ENCODE measurements at places on chromosomes 16 and 17. TPM values are rescaled to one million over a fixed set of nuclear protein-coding genes. Genes with fewer than 3 reads are reported as not detected.

- no peaks in the 10 kb centered on the region for H3K36me3 ChIP-seq
- no peak overlapping the region for H3K4me3 ChIP-seq
- DNase-seq: no peak
Observed at GRCh38 chr17:27978689-27979175, 63.7 kb upstream of the NLK start.

DNA sequence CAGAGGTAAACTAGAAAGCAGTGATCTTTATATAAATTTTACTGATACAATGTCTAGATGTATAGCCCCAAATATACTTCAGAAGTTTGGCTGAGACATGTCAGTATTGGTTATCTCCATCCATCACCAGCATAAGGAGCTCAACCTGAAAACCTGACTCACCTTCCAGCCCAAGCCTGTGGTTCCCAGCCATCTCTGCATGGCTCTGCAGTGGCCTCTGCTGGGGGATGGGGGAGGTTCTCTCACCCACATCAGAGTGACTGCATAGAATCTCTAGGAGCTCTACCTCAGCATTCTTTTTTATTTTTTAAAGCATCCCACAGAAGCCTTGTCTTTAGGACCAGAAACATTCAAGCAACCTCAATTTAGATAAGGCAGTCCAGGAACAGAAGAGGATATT, 27.3 kb downstream of the USP7 start:
- no peak overlapping the region for H3K4me3 ChIP-seq
- H3K4me1 ChIP-seq: peaks cover 33% of the 10 kb centered on the region
- H3K27ac ChIP-seq: no peak overlapping the region
- no peaks in the 10 kb centered on the region for H3K36me3 ChIP-seq

GRCh38 chr16:72055911-72056310, 1.6 kb downstream of the HP start:
- H3K27ac ChIP-seq: no peak overlapping the region
- H3K4me3 ChIP-seq: no peak overlapping the region
- no peaks in the 10 kb centered on the region for H3K36me3 ChIP-seq
- DNase-seq: no peak
- peaks cover 10% of the 10 kb centered on the region for H3K4me1 ChIP-seq
- no peaks in the 10 kb centered on the region for H3K27me3 ChIP-seq

GRCh38 chr16:85853547-85854545, 45.1 kb upstream of the IRF8 start:
- no peaks in the 10 kb centered on the region for H3K36me3 ChIP-seq
- H3K27ac ChIP-seq: no peak overlapping the region
- no peaks in the 10 kb centered on the region for H3K4me1 ChIP-seq
- DNase-seq: no peak

- no peak overlapping the region for H3K27ac ChIP-seq
- H3K36me3 ChIP-seq: peaks cover 9% of the 10 kb centered on the region
- no peak for DNase-seq
- H3K4me1 ChIP-seq: no peaks in the 10 kb centered on the region
- no peaks in the 10 kb centered on the region for H3K27me3 ChIP-seq
Observed at GRCh38 chr16:3295783-3296182, 9.4 kb downstream of the TIGD7 start.

Gene ZNF750
- 5.6 TPM for total RNA-seq

Gene CD19
- not detected for total RNA-seq

Gene SMIM22
- 23.3 TPM for total RNA-seq

DNA sequence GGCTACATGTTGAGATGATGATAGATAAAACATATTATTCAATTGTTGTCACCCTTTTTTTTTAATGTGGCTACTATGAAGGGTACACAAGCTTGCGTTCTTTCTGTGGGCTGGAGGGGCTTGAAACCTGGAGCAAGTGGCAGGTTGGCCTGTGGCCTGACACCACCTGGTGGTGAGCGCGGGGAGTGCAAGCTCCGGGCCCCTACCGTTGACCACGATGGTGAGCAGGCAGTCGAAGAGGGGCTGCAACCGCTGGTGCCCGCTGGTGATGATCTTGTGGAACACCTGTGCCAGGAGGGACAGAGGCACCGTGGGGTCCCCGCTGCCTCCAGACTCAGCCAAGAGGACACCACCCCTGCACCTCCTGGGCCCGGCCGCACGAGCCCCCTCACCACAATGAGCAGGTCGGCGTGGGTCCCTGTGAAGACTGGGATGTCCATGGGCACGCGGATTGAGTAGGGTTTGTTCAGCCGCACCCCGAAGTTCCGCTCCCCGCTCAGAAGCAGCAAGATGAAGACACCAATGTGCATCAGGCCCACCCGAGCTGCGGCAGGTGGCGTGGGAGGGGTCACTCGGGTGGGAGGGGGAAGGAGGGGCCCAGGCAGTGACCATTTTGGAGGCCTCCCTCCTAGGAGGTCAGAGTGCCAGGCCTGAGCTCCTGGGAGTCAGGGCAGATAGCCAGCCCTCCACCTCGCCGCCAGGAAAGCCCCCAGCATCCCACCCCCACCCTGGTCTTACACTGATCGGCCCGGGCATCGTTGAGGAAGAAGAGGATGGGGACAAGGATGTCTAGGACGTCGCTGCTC, 14.4 kb downstream of the HID1 start:
- peaks cover 4% of the 10 kb centered on the region for H3K36me3 ChIP-seq
- H3K27me3 ChIP-seq: no peaks in the 10 kb centered on the region
- H3K4me1 ChIP-seq: peaks cover 4% of the 10 kb centered on the region

Gene LYRM9
- total RNA-seq: 9.0 TPM

Gene ZNF319
- 10.6 TPM for total RNA-seq

DNA sequence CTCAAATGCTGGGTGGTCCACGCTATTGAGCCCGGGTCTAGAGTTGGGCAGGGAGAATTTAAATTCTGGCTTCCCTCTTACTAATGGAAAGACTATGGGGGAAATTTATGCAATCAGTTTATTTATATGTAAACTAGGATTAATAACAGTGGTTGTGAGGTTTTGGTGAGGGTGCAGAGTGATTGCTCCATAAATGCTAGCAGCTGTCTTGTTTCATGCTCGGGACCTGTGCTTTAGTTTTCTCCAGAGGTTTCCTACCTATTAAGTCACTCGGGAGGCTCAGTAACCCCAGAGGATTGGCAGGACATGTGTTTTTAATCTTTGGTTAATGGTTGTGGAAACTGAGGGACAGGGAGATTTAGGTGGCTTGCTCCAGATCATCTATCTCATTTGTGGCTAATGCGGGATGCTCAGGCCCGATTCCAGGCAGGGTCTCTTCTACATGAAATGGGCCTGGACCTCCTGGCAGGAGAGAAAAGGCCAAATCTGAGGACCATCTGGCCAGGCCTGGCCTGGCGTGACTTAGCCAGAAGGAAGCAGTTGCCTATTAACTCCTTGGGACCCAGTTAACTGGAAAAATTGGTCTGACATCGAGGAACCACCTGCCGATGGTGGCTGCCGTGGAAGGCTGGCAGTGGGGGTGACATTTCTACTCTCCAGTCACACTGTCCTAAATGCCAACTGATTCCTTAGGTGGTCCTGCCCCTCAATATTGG, 2.1 kb downstream of the PRCD start:
- no peaks in the 10 kb centered on the region for H3K36me3 ChIP-seq
- H3K27ac ChIP-seq: no peak overlapping the region
- H3K4me1 ChIP-seq: peaks cover 57% of the 10 kb centered on the region

GRCh38 chr16:79121906-79122305, 478.6 kb downstream of the MAF start:
- H3K4me3 ChIP-seq: no peak overlapping the region
- no peak overlapping the region for H3K27ac ChIP-seq
- DNase-seq: no peak
- no peaks in the 10 kb centered on the region for H3K36me3 ChIP-seq

- H3K27me3 ChIP-seq: no peaks in the 10 kb centered on the region
- H3K27ac ChIP-seq: no peak overlapping the region
- H3K36me3 ChIP-seq: no peaks in the 10 kb centered on the region
- H3K4me1 ChIP-seq: no peaks in the 10 kb centered on the region
- DNase-seq: no peak
- no peak overlapping the region for H3K4me3 ChIP-seq
Observed at GRCh38 chr16:11217651-11218603, 38.1 kb downstream of the SOCS1 start.

- H3K4me3 ChIP-seq: peak overlapping the region; percentile 72
- DNase-seq: peak; percentile 76
Observed at GRCh38 chr17:38705803-38706504, 881 bp downstream of the MLLT6 start.

DNA sequence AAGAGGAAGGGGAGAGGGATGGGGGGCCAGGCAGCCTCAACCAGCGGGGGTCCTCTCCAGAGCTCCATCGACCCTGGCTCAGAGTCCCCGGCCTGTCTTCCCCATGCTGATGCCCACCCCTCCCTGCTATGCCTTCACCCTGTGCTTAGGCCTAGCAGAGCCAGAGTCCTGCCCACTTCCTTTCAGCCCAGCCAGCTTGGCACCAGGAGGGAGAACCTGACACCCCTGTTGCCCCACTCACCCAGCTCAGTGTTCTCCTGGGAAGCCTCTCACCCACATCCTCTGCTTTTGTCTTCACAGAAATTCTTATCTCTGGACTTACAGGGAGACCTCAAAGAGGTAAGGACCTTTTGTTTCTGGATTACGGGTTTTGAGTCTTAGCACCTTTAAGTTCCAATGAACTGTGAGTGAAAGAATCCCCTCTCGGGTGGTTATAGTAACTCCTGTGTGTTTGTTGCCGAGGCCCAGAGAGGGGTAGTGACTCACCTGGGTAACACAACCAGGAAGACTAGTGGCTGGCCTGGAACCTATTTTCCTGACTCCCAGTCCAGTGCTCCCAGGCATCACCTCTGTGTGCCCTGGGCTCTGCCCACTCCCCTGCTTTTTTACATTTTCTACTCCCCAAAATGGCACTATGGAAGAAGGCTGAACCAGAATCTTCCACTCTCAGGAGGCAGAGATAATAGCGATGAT, 53.3 kb downstream of the CES1 start:
- DNase-seq: no peak
- H3K36me3 ChIP-seq: no peaks in the 10 kb centered on the region

Gene P3H4
- total RNA-seq: 9.5 TPM

DNA sequence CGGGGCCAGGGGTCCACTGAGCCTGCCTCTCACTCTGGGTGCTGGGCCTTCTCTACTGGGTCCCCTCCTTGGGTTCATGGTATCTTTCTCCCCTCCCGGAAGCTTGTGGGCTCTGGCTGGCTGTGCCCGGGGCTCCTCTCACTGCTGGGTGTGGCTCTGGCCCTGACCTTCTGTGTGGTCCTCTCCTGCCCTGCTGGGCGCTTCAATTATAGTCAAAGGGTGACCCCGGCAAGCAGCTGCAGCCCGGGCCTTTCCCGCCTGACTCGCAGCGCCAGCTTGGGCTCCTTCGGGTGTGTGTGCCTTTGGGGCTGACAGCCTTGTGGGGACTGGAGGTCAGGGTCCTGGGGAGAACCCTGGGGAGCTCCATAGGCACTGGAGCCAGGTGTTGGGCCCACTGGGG, 54.2 kb upstream of the PVALEF start:
- no peak for DNase-seq
- H3K27ac ChIP-seq: no peak overlapping the region
- no peaks in the 10 kb centered on the region for H3K4me1 ChIP-seq
- H3K36me3 ChIP-seq: peaks cover 36% of the 10 kb centered on the region

GRCh38 chr16:69112285-69113129, 7.1 kb downstream of the HAS3 start:
- no peaks in the 10 kb centered on the region for H3K27me3 ChIP-seq
- H3K27ac ChIP-seq: no peak overlapping the region
- H3K36me3 ChIP-seq: peaks cover 53% of the 10 kb centered on the region
- no peak overlapping the region for H3K4me3 ChIP-seq
- DNase-seq: peak; percentile 82

DNA sequence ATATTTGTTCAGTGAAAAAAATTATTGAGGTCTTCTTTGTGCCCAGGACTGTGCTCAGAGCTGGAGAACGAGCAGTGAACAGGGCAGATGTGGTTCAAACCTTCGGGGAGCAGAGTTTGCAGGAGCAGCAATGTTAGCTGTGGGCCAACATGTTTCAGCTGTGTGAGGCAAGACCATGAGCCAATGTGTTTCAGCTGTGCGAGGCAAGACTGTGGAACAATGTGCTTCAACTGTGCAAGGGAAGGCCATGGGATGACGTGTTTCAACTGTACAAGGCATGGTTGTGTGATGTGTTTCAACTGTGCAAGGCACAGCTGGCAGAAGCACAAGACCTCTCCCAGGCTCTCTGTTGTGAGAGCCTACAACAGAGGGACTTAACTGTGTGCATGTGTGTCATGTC, 35.2 kb upstream of the SDK2 start:
- no peaks in the 10 kb centered on the region for H3K27me3 ChIP-seq
- no peak for DNase-seq
- H3K36me3 ChIP-seq: no peaks in the 10 kb centered on the region
- no peak overlapping the region for H3K4me3 ChIP-seq
- no peaks in the 10 kb centered on the region for H3K4me1 ChIP-seq
- no peak overlapping the region for H3K27ac ChIP-seq

- no peak overlapping the region for H3K4me3 ChIP-seq
- DNase-seq: no peak
- H3K36me3 ChIP-seq: no peaks in the 10 kb centered on the region
- H3K27me3 ChIP-seq: peaks cover 58% of the 10 kb centered on the region
- H3K4me1 ChIP-seq: no peaks in the 10 kb centered on the region
Observed at GRCh38 chr16:2955438-2955778, 8.7 kb upstream of the KREMEN2 start.

- H3K4me1 ChIP-seq: no peaks in the 10 kb centered on the region
- DNase-seq: no peak
- H3K27ac ChIP-seq: no peak overlapping the region
- H3K27me3 ChIP-seq: no peaks in the 10 kb centered on the region
- H3K36me3 ChIP-seq: no peaks in the 10 kb centered on the region
Observed at GRCh38 chr17:22411185-22411784, 719.0 kb downstream of the KCNJ18 start.

DNA sequence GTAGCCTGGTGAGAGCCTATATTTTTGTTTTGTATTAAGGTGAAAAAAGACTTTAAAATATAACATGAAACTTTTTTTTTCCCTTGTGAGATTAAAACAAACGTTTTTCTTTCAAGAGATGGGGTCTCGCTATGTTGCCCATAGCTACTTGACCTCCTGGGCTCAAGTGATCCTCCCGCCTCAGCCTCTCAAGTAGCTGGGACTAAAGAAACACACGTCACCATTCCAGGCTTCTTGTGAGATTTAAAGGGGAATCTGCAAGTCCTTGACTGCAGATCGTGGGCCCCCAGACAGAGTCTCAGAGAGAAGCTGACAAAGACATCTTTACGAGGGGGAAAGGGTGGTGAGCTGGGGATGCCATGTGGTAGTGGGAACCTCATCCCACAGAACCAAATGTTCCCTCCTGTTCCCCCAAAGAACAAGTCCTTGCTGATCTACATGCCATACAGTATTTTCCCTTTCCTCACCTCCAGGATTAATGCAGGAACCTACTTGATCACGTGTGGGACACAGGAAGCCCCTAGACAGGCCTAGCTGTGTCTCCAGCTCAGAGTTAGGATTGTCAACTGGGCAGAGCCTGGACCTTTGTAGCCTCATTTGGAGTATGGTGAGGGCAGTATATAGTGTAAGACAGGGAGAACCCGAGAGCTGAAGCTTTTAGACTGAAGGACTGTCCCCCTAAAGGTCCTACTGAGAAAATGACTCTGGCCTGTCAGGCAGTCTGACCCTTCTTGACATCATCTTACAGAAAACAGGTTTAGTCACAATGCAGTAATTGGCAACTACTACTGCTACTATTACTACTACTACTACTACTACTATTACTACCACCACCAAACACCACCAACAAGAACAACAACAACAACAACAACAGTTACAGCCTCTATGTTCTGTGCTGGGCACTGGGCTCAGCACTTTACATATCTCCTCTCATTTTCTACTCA, 4.1 kb downstream of the MAP3K14 start:
- peak overlapping the region; percentile 25 for H3K4me3 ChIP-seq
- DNase-seq: no peak
- no peaks in the 10 kb centered on the region for H3K36me3 ChIP-seq
- H3K4me1 ChIP-seq: peaks cover 86% of the 10 kb centered on the region
- H3K27ac ChIP-seq: peak overlapping the region; percentile 87
- H3K27me3 ChIP-seq: no peaks in the 10 kb centered on the region

Gene PDILT
- total RNA-seq: not detected

GRCh38 chr17:53217311-53217710, 605.4 kb upstream of the KIF2B start:
- H3K27ac ChIP-seq: no peak overlapping the region
- H3K4me1 ChIP-seq: no peaks in the 10 kb centered on the region
- no peaks in the 10 kb centered on the region for H3K27me3 ChIP-seq

Gene SLFN12
- 12.4 TPM for total RNA-seq
